ENCODE measurements at places on chromosomes 6 and 20. TPM values are rescaled to one million over a fixed set of nuclear protein-coding genes. Genes with fewer than 3 reads are reported as not detected.
A peak's percentile ranks its signal among the peaks of the same experiment; 100 is the strongest.

- peaks cover 11% of the 10 kb centered on the region for H3K4me1 ChIP-seq
- no peaks in the 10 kb centered on the region for H3K27me3 ChIP-seq
- H3K27ac ChIP-seq, result no peak overlapping the region
- DNase-seq, result peak; percentile 42
Measured at GRCh38 chr6:39754514-39755115, 29.4 kb upstream of the KIF6 start.

Gene TPBG
- total RNA-seq, result 15.1 TPM

DNA sequence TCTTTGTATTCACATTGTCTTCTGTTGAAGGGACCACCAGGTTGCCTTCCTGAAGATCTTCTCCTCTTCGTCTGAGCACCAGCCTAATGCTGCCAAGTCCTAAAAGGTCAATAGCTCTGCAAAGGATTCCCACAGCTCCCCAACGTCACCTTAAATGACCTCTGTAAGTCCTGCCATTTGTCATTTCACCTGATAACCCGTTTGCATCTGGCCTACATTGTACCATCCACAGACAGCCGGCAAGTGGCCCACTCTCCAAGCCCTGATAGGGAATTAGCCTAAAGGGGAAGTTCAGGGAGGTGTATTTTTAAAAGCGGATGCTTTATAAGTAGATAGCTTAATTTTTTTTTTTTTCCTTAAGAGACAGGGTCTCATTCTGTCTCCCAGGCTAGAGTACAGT lies 127.8 kb downstream of the ZMYND8 start:
- H3K36me3 ChIP-seq, result no peaks in the 10 kb centered on the region
- no peaks in the 10 kb centered on the region for H3K4me1 ChIP-seq
- H3K4me3 ChIP-seq, result no peak overlapping the region
- no peak for DNase-seq
- no peak overlapping the region for H3K27ac ChIP-seq

DNA sequence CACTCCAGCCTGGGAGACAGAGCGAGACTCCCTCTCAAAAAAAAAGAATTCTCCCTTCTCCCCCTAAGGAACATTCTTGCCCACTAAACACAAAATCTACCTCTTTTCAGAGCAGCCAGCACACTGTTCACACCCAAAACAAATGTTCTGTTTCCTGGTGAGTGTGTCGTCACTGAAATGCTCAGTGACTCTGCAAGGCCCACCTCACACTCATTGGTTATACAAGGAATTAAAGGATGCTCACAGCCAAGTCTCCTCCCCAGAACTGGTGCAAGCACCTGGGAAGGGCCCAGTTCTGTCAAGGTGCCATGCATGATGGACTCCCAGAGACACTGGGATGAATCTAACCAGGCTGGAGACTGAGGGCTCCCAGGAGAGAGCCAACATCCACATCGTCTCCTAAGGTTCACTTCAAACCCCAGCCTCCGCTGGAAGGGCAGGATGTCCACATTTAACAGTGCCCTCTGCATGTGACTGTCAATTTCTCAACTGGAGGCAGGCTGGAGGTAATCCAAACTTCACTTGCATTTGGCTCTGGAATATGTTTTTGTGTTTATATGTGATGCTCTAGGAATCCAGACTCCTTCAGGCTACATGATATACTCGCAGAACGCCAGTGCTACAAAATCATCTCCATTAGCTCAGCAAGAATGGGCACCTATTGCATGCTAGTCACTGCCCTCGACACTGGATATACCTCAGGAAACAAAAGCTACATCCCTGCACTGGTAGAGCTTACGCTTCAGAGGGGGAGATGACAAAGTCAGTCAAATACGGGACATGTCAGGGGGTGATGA lies 7.1 kb downstream of the RRBP1 start:
- H3K27me3 ChIP-seq, result no peaks in the 10 kb centered on the region
- no peak overlapping the region for H3K4me3 ChIP-seq
- H3K4me1 ChIP-seq, result peaks cover 6% of the 10 kb centered on the region
- DNase-seq, result no peak
- no peak overlapping the region for H3K27ac ChIP-seq

Gene TSHZ2
- 41.9 TPM for total RNA-seq

GRCh38 chr20:1844325-1845162 lies 50.7 kb upstream of the SIRPA start:
- no peaks in the 10 kb centered on the region for H3K27me3 ChIP-seq
- no peaks in the 10 kb centered on the region for H3K4me1 ChIP-seq
- H3K4me3 ChIP-seq, result no peak overlapping the region
- no peaks in the 10 kb centered on the region for H3K36me3 ChIP-seq
- no peak overlapping the region for H3K27ac ChIP-seq

DNA sequence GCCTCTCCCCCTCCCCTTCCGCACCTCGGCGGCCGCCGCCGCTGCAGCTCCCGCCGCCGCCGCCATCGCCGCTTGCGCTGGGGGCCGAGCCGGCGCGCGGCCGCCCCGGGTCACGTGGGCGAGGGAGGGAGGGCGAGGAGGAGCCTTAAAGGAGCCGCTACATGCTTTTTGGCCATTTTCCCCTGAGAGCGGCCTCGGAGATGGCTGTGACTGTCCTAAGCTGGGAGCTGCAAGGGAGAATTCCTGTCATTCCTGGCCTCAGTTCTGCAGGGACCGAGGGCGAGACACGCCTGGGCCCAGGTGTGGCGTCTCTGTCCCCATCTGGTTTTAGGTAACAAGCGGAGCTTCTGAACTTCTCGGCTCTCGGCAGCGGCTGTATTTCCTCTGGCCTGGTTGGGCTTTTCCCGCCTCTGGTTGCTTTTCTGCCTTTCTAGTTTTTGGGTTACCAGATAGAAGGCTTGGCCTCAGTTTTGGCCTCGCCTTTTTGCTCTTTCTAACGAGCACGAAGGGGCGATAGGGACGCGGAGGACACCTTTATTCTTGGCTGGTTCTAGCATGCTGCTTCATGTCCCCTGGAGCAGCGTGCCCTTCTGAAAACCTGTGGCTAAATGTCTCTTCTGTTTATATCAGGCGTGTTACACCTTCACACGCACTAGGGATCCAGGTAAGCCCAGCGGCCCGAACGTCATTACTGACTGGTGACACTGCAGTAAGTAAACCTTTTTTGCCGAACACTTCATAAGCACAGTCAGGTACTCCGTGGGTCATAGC lies at the start of gene EHMT2:
TSS of gene EHMT2 (minus strand) at position 87 of the 771 bp plus-strand sequence. CDS start at position 66, 21 bp downstream.
- peak; percentile 89 for DNase-seq
- H3K4me1 ChIP-seq, result peaks cover 39% of the 10 kb centered on the region
- H3K27ac ChIP-seq, result peak within 1 kb of the TSS; percentile 80
- no peaks in the 10 kb centered on the region for H3K27me3 ChIP-seq

Data from testis (tissue), 5 donors.